Natural killer cell (primary cell): ENCODE measurements at places on chromosomes 6 and 20. TPM values are rescaled to one million over a fixed set of nuclear protein-coding genes. Genes with fewer than 3 reads are reported as not detected.
A peak's percentile ranks its signal among the peaks of the same experiment; 100 is the strongest.

Gene PLA2G7
- not detected for total RNA-seq

DNA sequence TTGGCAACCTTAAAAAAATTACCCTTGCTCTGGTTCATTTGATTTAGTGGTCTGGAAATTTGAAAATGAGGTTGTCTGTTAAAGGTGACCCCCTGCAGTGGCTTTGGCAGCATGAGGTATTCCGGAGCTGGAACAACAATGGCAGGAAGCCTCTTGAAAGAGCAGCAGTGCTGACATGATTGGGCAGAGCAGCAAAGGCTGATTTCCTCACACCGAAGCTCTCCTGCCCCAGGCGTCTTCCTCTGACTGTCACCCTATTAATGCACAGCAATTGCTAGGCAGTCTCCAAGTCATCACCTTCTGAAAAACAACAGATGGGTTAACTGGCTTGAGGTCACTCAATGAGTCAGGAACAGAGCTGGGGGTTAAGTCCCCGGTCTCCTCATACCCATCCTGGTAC lies 241.8 kb upstream of the MMS22L start:
- DNase-seq, result no peak

- no peak for DNase-seq
These were observed 27.9 kb downstream of the MOCS1 start for GRCh38 chr6:39906318-39906761.

- no peak for DNase-seq
These were observed 101.9 kb downstream of the NFATC2 start for GRCh38 chr20:51440589-51440988.

Gene NKAIN2
- total RNA-seq, result 0.45 TPM

DNA sequence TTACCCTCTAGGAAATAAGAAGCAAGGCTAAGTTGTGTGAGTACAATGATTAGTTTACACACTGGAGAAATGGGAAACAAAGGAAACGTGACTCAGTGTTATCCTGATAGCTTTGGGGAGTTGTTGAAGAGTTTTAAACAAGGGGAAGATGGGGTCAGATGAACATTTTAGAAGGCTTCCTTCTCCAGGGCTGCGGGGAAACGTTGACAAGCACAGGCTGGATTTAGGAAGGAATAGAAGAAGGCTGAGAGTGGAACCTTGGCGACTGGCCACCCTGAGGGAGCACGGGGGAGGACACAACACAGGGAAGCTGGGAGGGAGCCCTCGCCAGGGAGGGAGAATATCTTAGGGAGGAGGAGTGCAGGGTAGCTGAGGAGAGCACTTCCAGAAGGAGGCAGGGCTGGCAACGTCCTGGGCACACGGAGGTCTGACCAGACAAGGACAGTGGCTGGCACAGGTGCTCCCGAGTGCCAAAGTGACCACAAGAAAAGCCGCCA lies 134.7 kb downstream of the AIG1 start:
- DNase-seq, result no peak

Gene MEP1A
- total RNA-seq, result not detected

- no peak for DNase-seq
These were observed 15.9 kb upstream of the TENT5A start for GRCh38 chr6:81768150-81768942.

Gene BHLHE23
- total RNA-seq, result not detected

- DNase-seq, result no peak
These were observed 12.3 kb upstream of the DEFB112 start for GRCh38 chr6:50062051-50062450.

Gene NKX2-4
- total RNA-seq, result not detected

DNA sequence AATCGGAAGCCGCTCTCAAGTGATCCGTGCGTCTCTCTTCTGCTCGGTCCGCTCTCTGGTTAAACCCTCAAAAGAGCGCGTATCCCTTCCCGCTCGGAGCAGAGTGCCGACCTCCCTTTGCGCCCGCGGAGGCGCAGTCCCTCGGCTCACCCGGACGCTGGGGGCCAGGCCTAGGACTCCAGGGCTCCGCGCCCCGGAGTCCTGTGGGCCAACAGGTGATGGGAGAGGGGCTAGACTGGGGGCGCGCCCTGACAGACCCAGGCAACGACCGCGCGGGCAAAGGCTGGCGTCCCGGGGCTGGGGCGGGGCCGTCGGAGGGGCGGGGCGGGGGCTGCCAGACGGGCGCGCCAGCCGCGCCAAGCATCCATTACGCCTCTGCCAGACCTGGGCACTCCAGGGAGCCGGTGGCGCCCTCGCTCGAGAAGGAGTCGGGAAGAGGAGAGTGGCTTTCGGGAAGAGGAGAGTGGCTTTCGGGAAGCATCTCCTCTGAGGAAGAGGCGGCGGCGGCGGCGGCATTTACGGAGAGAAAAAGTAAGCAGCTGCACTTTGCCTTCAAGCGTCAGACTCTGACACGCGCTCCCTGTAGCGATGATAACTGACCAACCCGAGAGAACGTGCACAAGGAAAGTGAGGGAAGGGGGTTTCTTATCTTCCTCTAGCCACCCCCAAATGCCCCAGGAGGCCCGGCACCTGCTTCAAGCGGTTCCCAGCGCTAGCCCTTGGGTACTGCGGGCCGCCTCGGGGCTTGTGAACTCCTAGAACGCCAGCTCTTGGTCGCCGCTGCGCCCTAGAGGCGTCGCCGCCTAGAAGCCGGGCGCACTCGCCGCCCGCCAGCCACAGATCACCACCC lies 2.6 kb downstream of the EPHA7 start:
- no peak for DNase-seq

DNA sequence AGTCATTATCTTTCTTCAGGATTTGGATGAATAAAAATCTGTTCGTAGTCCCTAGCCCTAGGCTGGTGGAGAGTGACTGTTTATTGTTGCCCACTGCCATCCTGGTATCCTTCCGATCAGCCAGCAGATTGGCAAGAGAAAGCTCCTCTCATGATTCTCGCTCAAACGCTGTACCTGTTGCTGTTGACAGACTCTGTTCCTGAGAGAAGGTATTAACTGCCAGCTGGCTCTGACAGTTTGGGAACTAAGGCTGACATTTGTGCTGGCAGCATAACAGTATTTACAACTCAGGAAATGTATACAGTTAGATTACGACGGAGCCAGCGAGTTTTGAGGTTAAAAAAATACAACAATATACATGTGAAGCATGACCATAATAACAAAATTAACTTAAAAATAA lies 674.5 kb downstream of the PRKN start:
- DNase-seq, result no peak

DNA sequence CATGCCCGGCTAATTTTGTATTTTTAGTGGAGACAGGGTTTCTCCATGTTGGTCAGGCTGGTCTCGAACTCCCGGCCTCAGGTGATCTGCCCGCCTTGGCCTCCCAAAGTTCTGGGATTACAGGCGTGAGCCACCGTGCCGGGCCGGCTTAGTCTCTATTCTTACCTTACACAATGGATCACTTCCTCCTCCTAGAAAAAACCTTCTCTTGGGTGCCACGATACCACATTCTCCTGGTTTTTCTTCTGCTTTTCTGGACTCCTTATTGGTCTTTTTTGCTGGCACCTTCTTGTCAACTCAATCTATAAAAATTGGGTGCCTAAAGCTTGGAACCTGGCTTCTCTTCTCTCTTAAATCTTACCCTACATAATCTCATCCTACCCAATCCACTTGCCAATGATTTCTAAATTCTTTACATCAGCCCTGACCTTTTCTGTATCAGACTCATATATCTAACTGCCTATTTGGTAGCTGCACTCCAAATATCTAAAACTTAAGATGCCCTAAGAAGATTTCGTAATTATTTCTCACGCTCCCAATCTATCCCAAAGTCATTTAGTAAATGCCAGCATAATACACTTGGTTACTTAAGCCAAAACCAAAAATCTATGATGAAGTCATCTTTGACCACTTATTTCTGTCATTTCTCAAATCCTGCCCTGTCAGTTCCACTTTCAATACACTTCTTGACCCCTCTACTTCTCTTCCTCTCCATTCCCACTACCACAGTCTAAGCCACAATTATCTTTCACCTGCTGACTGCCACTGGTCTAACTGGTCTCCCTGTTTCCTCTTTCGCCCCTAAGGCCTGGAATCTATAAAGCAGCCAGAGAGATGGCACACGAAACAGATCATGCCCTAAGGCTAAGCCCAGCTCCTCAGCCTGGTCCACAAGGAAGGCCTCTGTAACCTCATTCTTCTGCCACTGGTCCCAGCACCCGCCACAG lies 43.2 kb downstream of the ELMO2 start:
- no peak for DNase-seq

Gene CPNE1
- 334 TPM for total RNA-seq

Gene SLPI
- total RNA-seq, result 0.90 TPM

Gene CST2
- not detected for total RNA-seq

DNA sequence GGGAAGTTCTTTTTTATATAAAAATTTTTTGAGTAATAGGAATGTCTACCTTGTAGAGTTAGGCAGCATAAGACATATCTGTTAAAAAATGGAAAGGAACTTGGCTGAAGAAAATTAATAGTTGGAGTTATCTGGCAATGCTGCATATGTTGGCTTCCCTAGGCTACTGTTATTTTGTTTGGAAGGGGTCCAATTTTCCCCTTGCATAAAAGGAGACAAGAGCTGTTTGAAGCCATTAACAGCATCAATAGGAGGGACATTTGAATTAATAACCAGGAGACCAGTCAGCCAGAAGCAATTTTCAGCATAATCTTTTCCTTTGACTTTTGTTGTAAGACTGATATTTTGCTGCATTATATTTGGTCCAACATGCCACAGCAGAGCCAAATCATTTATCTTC lies 80.9 kb upstream of the TAB2 start:
- no peak for DNase-seq

GRCh38 chr6:41942067-41942851 lies 651 bp upstream of the CCND3 start:
- peak; percentile 66 for DNase-seq

DNA sequence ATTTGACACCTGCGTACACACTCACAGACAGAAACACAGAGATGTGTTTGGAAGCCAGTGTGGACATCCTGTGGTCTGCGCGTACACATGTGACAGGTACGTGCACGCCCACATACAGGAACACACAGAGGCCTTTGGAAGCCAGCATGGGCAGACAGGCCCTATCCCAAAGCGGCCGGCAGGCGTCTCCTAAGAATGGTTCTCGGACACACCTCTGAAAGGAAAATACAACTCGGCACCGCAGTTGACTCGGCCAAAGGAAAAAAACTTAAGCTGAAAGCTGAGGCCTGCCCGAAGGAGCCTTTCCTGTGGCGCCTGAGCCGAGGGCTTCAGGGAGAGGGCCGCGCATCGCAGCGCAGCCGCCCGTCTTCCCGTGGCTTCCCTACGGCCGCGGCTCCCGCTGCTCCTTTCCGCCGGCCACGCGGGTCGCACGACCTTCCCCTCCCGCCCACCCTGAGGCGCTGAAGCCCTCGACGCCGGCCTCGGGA lies 1.4 kb upstream of the CEP43 start:
- DNase-seq, result peak; percentile 26

Gene GPLD1
- 0.86 TPM for total RNA-seq

Gene SFT2D1
- total RNA-seq, result 33.5 TPM

GRCh38 chr6:53735896-53736295 lies 58.9 kb upstream of the LRRC1 start:
- DNase-seq, result peak; percentile 22

DNA sequence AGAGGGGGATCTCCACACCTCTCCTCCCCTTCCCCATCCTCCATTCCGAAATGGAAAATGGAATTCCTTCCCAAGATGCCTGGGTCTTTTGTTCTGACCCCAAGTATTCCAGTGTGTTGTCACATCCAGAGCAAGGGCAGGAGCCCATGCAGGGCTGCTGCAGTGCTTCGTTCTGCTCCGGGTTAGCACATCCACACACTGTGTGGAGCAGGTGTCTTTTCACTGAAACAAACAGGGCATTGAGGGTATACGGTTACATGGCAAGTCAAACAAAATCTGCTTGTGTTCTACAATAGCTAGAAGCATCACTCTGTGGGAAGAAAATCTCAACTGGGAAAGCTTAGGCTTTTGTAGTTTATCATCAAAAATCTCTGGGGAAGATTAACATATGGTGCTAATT lies 56.9 kb downstream of the LYRM2 start:
- no peak for DNase-seq

DNA sequence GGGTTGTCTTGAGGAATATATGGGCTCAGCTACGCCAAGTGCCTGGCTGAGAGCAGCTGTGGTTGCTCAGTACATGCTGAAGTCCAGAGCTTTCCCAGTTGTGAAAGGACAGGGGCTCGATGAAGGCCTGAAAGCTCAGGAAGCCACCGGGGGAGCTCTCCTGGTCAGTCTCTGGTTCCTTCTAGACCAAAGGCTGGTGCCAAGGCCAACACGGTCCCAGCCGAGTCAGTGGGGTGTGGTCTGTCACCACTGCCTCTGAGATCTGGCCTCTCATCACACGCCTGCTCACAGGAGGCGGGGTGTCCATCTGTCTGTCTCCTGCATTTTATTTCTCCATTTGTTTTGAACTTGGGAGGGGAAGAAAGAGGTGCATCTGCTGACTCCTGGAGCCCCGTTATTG lies 4.9 kb upstream of the FAM83C start:
- DNase-seq, result no peak

- no peak for DNase-seq
These were observed 121.4 kb downstream of the REV3L start for GRCh38 chr6:111361648-111362047.

DNA sequence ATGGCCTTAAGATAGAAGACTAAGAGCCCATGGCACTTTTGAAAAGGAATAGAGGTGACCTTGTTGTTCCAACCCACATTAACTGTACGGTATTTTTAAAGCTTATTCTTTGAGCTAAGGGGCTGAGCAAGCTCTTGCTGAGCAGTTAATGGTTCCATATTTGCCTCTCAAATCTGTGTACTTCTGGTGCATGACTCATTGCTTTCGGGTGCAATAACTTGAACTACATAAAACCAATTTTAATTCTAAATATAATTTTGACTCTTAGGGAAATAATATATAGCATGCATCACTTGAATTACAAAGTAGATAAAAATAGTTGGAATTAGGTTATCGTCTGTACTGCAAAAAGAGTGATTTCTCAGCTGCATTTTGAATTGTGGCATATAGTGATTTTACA lies 348.1 kb upstream of the CITED2 start:
- DNase-seq, result no peak

Gene RRAGD
- total RNA-seq, result 1.8 TPM

DNA sequence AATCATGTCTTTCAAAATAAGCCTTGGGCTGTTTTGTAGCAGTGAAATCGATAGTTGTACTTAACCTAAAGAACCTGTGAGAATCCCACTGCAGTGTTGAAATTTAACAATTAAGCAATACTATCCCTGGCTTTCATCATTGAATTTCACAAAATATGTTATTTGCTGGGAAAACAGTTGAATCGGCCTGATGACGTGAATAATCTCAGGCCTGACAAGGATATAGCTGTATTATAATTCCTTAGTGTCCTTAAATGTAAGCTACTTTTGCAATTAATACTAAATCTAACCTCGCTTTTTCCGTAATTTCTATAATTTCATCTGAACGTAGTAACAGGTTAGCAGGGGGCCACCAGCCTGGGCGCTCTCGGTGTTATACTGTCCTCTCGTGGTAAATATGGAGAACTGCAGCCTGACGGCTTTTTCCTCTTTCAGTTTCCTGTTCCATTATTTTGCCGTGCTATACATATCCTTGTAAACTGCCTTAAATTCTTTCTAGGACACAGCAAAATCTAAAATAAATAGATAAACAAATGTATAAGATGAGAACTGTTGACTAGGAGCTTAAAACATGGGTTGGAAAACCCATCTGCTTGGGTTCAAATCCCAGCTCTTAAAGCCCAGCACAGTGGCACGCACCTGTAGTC lies 24.0 kb downstream of the MTFR2 start:
- DNase-seq, result peak; percentile 79

GRCh38 chr6:12065321-12066140 lies 53.4 kb downstream of the HIVEP1 start:
- no peak for DNase-seq

GRCh38 chr6:148285205-148285604 lies 57.4 kb upstream of the SASH1 start:
- no peak for DNase-seq

GRCh38 chr6:81753711-81754577 lies 1.5 kb upstream of the TENT5A start:
- peak; percentile 89 for DNase-seq

GRCh38 chr20:5757949-5758348 lies 7.7 kb downstream of the SHLD1 start:
- DNase-seq, result no peak
